Head of caudate nucleus (tissue), 42 donors: ENCODE measurements at places on chromosomes 5 and 9.

DNA sequence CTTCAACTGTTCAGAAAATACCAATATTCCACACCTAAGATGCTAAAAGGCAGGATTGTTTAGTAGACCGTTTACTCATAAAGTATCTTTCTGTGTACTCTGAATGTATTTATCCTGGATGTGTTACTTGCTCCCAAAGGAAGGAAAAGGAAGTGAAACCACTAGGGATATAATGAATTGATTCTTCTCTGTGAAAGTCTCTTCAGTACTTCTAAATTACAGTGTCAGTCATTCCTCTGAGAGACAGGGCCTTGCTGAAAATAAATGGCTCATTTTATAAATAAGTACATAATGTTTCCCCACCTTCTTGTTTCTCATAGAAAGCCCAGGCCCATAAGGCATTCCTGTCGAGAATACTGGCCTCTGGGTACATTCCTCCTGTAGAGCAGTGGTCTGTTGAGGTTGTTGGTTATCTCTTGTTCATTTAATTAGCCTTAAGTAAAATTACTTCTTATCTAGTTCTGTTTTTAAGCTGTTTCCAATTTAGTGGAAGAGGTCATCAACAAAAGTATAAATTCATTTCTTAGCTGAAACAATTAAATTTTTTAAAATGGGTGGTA lies 1.6 kb downstream of the HAPLN1 start:
- DNase-seq, result no peak

DNA sequence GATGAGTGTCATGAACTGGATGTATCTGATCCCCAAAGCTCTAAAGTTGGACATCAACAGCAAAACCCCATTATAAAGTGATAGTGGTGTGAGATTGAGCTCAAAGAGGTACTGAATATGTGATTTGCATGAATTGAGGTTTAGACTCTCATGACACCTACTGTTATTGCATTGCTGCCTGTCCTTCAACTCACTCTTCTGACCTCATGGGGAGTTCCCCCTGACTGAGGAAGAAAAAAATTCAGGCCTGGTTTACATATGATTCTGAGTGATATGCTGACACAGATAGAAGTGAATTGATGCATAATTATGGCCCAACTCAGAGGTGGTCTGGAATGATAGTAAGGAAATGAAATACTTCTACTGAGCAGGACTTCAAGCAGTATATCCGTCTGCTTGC lies 76.2 kb upstream of the CHD1 start:
- no peak for DNase-seq

DNA sequence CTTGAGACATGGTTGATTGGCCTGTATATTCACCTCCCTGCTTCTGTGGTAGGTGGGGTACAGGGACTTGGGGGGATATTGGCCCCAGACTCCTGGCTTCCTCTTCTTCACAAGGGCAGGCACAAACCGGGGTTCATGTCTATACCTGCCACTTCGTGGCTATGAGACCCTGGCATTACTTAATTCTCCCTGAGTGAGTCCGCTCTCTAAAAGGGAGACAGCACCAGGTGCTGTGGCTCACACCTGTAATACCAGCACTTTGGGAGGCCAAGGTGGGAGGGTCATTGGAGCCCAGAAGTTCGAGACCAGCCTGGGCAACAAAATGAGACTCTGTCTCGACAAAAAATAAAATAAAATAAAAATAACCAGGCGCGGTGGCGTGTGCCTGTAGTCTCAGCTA lies 178.5 kb downstream of the GABBR2 start:
- no peak for DNase-seq

GRCh38 chr5:125992050-125992449 lies 431.2 kb upstream of the GRAMD2B start:
- no peak for DNase-seq

DNA sequence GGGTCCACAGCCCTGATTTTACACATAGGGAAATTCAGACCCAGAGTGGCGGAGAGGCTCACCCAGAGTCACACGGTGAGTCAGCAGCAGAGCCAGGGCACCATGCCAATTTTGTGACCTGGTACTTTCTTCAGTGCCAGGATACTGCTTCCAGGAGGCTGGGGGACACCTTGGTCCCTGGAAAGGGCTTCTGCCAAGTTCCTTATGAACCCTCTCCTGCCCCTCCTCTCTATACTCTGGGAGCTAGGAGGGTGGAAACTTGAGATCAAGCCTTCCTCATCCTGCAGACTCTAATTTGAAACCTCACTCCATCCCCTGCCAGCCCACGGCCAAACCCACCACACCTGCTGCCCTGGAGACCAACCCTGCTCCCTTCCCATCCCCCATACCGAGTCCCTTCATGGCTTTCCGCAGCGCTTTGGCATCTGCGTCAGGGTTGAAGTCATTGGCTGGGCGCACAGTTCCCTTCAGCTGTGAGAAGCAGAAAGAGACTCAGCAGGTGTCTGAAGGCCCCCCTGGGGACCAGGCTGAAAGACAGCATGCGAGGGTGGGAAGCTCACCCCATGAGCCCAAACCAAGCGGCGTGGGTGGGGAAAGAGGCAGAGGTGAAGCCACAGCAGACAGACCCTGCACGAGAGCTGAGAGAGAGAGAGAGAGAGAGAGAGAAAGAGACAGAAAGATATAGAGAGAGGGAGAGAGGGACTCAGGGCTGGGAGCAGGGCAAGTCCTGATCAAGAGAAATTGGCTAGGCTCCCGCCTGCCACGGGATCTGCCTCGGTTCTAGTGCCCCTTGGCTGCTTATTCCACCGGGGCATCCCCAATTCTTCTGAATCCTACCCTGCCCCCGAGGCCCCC lies 33.5 kb downstream of the ANXA6 start:
- no peak for DNase-seq

DNA sequence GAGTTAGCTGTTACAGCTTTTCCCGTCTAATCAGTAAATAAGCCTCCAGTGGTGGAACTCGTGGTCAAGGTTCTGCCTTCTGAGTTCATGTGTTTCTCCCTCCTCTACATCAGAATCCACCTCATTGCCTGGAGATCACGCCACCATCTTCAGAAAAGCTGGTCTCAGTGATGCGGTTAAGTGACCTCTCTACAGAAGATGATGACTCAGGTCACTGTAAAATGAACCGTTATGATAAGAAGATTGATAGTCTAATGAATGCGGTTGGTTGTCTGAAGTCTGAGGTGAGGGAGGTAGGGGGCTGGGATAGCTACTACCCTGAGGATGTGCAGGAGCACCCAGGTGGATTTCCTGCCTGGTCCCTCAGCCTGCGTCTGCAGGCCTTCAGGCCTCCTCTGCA lies 13.3 kb downstream of the ODF2 start:
- DNase-seq, result no peak

DNA sequence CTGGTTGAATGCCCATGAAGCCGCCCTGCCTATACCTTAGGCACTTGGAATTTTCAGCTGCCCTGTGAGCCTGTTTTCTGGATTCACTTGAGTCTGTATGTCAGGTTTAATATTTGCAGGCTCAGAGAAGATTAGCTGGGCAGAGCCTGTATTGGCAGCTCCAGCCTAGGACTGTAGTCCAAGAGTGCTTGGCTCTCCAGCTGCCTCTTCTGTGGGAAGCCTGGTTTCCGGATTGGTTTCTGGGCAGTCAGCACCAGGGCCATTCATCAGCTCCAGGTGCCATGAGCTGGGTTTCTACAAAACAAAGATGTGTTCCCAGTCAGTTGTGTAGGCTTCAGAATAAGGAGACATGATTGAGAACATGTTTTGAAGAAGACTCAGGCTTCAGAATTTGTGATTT lies 90.1 kb downstream of the ARHGAP26 start:
- DNase-seq, result peak; percentile 34

DNA sequence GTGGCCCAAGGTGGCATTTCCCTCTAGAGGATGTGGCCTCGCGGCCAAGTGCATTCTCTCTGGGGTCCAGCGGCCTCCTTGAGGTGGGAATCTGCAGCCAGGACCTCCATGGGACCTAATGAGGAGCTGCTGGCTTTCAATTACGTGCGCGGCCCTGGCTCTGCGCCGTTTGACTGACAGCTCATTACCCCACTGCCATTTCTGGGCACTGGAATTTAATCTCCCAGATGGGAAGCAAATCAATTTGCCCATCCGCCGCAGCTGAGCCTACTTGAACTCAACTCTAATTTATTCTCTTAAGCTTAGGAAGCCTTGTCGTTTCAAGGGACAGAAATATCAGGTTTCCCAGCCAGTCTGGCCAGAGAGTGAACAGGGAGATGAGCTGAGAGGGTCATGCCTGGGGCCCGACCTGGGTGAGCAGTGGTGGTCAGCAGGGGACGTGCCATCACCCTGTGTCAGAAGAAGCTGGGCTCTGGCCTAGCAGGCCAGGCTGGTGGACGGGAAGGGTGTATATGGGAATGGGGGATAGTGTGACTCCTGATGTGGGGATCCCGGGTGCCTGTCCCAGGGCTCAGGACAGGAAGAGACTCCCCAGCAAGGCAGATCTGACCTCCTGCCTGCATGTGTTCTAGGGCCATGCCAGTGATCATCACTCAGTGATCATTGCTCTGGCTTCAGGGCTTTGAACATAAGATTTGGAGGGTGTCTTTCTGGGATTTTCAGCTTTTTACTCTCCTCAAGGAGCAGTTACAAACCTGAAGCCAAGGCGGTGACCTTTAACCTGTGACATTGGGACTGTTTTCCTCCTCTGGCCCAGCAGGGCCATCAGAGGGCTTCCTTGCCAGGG lies 69.7 kb downstream of the MACROH2A1 start:
- no peak for DNase-seq

- DNase-seq, result no peak
These were observed 10.3 kb downstream of the GOLPH3 start for GRCh38 chr5:32163785-32164184.

GRCh38 chr5:157703736-157704135 lies 27.5 kb upstream of the THG1L start:
- no peak for DNase-seq

- DNase-seq, result no peak
These were observed 97.2 kb downstream of the ROR2 start for GRCh38 chr9:91852801-91853347.

DNA sequence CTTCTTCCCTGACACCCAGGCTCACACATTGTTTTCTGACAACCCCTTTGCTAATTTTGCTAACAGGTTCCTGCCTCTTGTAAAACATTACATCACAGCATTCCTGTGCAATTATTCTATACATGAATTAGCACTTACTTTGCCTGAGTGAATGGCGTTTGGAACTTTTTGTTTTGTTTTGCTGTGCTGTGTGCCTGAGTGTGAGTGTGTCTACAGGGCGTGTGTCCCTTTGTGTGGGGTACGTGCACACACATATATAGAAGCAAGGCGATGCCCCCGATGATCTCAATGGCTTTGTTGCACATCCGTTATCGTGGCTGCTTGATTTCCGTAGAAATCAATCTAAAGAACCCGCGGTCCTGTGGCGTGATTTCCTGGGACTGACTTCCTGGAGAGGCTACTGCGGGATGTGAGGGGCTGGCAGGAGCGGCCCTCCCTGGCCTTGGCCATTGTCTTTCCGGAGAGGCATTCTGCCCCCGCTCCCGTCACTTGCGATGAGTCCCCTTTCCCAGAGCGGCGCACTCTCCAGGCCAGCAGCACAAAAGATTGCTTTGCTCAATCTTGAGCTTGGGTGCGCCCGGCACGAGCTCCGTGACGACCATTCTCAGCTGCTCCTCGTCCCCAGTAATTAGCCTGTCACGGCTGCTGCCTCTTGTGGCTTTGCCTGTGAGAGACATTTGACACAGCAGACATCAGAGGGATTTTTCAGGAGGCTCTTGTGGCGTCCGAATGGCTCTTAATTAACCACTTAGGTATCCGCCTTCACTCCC lies 398.1 kb upstream of the IRX1 start:
- DNase-seq, result peak; percentile 22

GRCh38 chr5:35752012-35752411 lies 104.7 kb upstream of the IL7R start:
- no peak for DNase-seq

GRCh38 chr5:18745042-18745987 lies 1111.1 kb downstream of the TAF11L14 start:
- no peak for DNase-seq

GRCh38 chr5:53381-54174 lies 38.4 kb upstream of the PLEKHG4B start:
- DNase-seq, result no peak

DNA sequence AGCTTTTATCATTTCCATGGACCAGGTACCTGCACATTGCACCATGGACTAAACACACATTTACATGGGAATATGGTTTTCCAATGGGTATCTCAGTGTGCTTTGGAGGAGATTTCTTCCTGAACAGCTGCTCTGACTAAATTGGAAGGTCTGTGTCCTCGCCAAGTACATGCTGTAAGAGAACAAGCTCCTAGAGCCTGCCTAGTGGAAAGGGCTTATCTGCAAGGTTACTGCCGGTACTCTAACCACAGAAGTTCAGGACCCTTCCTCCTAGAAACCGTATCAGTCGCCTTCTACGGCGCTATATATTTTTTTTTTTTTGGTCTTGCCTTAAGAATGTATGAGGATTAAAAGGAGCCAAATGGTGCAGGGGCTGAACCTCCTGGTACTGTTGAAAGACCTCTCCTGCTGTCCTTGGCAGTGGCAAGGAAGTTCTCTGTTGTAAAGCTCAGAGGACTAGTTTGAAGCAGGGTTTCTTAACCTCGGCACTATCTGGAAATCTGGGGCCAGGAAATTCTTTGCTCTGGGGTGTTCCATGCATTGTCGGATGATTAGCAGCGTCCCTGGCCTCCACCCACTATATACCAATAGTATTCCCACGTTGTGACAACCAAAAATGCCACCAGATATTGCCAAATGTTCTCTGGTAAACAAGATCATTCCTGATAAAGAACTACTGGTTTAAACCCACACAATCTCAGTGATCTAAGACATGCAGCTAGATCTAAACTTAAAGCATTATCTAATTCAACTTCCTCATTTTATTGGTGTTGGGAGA lies 107.4 kb downstream of the FBXO38 start:
- no peak for DNase-seq

DNA sequence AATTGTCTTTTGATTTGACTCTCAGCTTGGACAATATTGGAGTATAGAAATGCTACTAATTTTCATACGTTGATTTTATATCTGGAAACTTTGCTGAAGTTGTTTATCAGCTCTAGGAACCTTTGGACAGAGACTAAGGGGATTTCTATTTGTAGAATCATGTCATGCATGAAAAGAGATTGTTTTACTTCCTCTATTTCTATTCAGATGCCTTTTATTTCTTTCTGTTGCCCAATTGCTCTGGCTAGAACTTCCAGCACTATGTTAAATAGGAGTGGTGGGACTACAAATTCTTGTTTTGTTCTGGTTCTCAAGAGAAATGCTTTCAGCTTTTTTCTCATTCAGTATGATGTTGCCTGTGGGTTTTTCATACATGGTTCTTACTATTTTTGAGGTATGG lies 112.8 kb upstream of the CDH12 start:
- DNase-seq, result no peak

DNA sequence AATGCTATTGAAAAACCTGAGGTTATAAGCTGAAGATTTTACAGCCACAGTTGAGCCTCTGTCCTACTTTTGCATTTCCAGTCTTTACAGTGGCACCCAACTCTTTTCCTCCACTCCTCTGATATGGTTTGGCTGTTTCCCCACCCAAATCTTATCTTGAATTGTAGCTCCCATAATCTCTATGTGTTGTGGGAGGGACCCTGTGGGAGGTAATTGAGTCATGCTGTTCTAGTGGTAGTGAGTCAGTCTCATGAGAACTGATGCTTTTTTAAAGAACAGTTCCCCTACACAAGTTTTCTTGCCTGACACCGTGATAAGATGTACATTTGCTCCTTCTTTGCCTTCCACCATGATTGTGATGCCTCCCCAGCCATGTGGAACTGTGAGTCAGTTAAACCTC lies 646.1 kb upstream of the SEMA6A start:
- DNase-seq, result no peak

GRCh38 chr5:99060306-99061261 lies 131.8 kb upstream of the CHD1 start:
- peak; percentile 85 for DNase-seq

GRCh38 chr5:111703662-111704061 lies 53.3 kb downstream of the NREP start:
- no peak for DNase-seq

- DNase-seq, result no peak
These were observed 112.0 kb downstream of the ADAMTSL1 start for GRCh38 chr9:18585996-18586395.
